Gastroesophageal sphincter (tissue), 4 donors: ENCODE measurements at places on chromosomes 2 and 18. TPM values are rescaled to one million over a fixed set of nuclear protein-coding genes. Genes with fewer than 3 reads are reported as not detected.

DNA sequence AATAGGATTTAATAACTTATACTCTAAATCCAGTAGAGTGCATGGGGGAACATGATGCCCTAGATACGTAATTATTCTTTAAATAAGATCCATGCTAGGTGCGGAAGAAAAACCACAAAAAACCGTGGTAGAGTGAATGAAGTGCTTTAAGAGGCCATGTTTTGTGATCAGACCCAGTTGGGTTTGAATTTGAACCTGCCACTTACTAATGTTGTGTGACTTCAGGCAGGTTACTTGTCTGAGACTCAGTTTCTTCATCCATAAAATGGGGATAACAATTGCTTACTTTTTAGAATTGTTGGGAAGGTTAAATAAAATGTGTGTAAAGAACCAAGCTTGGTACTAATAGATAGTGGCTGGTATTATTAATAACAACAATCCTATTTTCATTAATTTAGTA is 17.2 kb downstream of the MIB1 start:
- ATAC-seq = no peak

GRCh38 chr18:70426818-70427217 is 138.0 kb downstream of the SOCS6 start:
- ATAC-seq = no peak

DNA sequence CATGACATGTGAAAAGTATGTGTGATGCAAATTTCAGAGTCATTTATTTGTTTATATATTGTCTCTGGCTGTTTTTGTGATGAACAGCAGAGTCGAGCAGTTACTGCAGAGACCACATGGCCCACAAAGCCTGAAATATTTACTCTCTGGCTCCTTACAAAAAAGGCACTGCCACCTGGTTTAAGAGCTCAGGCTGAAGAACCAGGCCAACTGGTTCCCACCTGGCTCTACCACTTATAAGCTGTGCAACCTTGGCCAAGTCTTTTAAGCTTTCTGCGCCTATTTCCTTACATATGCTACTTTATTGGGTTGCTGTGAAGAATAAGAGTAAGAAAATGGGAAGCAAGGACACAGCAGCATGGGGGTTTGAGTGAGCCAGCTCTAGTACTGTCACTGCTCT is 207.6 kb downstream of the L3MBTL4 start:
- no peak for ATAC-seq

- ATAC-seq = no peak
Measured at GRCh38 chr2:23549821-23550530, 165.0 kb downstream of the KLHL29 start.

Gene ACKR3
- 68.5 TPM for total RNA-seq

Gene CRACDL
- 1.2 TPM for total RNA-seq
